ENCODE measurements at places on chromosomes 6 and 20.

- no peak for DNase-seq
Measured at GRCh38 chr6:91654357-91654756, 1067.5 kb upstream of the MAP3K7 start.

- DNase-seq = no peak
Measured at GRCh38 chr20:54324041-54324440, 116.2 kb downstream of the PFDN4 start.

GRCh38 chr6:70059039-70059719 is 192.8 kb downstream of the COL19A1 start:
- DNase-seq = no peak

DNA sequence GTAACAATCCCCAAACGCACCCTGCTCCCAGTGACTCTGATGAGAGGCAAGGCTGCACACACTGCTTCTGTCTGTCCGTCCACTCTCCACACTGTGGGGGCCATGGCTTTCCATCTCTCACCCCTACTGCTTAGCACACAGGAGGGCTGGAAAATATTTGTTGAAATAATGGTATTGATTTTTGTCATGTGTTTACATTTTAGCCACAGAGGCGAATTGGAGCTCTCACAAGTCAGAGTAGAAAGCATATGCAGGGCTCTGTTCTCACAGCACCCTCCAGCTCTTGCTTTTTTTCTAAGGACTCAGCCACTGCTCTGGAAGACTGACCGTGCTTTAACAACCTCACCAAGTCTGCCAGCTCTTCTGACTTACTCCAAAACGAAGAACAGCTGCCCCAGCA is 273.8 kb downstream of the GMDS start:
- no peak for DNase-seq

GRCh38 chr6:13924949-13925881 is at the start of gene RNF182:
TSS of gene RNF182 (plus strand) at chr6:13924952. CDS start at chr6:13977120, 52,168 bp downstream.
- no peak for DNase-seq

- peak; percentile 69 for DNase-seq
Measured at GRCh38 chr20:46349035-46349741, 40.9 kb upstream of the CDH22 start.

GRCh38 chr20:368915-369314 is 11.6 kb upstream of the TRIB3 start:
- DNase-seq = no peak

GRCh38 chr20:49405696-49406095 is 76.8 kb downstream of the KCNB1 start:
- DNase-seq = no peak

GRCh38 chr6:28695715-28696114 is 170.0 kb downstream of the GPX5 start:
- peak; percentile 19 for DNase-seq

GRCh38 chr6:79985128-79985527 is 19.3 kb upstream of the TTK start:
- DNase-seq = no peak

DNA sequence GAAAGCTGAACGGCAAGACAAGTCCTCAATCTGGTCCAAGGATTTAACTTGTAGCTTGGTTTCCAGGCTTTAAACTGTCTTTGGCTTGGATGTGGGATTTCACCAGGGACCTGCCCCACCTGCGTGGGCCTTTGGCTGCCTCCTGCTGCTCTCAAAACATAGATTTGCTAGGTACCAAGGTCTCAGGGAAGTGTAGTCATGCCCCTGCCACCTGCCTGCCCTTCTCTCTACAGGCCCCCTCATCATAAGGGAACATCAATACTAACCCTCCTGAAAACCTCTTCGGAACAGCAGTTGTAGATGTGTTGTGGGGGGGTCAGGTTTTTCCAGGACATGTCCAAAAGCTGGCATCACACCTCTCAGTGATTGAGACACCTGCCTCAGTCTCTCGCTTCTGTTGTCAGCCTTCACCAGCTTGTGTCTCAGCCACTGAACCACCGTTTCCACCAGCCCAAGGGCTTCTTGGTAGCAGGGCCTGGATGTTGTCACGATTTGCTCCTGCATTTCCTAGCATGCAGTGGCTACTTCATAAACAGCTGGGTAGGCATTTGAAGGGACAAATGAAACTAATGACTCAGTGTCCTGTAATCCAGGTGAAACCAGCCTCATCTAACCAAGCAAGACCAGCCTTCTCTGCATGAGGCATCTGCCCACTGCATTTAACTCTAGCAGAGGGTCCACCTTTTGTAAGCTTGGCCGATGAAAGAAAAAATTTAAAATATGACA is 141.6 kb upstream of the THBS2 start:
- no peak for DNase-seq

DNA sequence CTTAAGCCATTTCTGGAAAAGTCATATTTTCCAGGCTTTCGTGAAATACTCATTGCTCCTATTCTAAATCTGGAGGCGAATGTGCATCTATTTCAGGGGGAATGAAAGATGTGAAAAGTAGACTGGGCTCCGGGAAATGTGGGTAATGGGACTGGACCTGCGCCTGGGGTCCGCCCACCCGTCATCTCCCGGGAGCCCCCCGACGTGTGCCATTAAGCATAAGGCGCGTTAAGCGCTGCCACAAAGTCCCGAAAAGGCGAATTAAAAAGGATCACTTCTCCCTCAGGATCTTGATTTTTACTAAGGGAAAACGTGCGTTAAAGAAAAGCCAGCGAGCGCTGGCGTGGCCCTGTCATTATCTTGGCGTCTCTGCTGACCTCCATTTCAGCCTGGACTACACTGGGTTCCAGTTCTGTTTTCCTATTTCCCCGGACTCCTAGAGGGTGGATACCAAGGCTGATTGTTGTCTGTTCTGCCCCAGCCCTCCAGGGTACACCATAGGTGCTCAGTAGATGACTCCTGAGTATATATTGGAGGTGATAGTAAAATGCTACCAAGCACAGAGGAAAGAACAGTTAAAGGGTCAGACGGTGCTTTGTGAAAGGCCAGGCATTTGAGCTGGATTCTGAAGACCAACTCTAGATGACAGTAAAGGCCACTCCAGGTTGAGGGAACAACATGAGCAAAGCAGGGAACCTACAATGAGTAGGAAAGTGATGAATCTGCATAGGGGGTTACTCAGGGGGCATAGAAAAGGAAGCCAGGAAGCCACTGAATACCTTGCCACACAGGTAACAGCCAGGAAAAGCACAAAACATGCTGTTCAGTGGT is 89.2 kb upstream of the ARID1B start:
- peak; percentile 52 for DNase-seq

DNA sequence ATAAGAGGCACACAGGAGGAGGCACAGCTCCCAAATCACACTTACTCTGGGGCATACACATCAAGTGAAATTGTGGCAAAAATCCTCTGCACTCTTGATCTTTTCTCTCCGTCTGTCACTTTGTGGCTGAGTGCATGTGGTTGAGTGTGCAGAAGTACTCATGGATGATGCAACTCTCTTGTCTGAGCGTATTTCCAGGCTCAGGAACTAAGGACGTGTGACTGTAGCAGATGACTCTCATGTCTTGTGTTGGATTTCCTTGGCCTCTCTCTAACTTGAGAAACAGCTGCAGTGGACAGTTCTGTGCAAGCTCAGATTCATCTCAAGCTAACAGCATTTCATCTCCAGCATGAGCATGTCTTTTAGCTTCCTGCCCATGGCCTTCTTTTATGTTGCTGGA is 245.4 kb upstream of the FLRT3 start:
- no peak for DNase-seq

DNA sequence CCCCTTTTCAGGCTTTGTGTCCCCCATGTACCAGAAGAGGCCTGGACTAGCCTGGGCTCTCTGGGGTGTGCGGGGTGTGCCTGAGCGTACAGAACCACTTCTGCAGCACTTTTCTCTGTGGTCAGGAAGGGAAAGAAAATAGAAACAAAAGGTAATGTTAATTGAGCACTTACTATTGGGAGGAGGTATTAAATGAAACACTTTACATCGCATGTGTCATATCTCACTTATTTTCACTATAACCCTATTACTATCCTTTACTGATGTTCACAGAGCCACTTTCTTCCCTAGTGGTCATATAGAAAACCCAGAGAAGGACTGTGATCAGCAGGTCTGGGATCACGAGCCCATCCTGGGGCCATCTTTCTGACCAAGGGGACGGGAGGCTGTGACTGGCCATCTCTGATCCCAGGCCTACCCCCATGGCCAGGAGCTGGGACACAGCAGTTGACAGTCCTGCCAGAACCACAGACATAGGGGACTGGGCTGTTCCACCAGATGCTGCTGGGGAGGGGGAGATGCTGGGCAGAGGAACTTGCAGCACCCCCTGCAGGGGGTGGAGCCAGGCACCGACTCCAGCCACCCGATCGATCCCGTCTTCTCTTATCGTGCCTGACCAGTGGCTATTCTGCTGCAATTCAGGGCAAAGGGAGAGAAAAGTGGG is 107.6 kb downstream of the VEGFA start:
- no peak for DNase-seq

- DNase-seq = no peak
Measured at GRCh38 chr6:139846538-139847456, 472.3 kb upstream of the CITED2 start.

- DNase-seq = no peak
Measured at GRCh38 chr20:47642118-47642517, 140.4 kb downstream of the NCOA3 start.

- no peak for DNase-seq
Measured at GRCh38 chr6:37552267-37552666, 52.6 kb upstream of the CCDC167 start.

GRCh38 chr6:45531999-45532595 is 154.4 kb upstream of the SUPT3H start:
- no peak for DNase-seq

- no peak for DNase-seq
Measured at GRCh38 chr20:62646851-62647520, 4.7 kb downstream of the SLCO4A1 start.

GRCh38 chr20:13788167-13788834 is 3.5 kb downstream of the NDUFAF5 start:
- peak; percentile 82 for DNase-seq

- no peak for DNase-seq
Measured at GRCh38 chr20:2135013-2135412, 33.4 kb downstream of the STK35 start.

DNA sequence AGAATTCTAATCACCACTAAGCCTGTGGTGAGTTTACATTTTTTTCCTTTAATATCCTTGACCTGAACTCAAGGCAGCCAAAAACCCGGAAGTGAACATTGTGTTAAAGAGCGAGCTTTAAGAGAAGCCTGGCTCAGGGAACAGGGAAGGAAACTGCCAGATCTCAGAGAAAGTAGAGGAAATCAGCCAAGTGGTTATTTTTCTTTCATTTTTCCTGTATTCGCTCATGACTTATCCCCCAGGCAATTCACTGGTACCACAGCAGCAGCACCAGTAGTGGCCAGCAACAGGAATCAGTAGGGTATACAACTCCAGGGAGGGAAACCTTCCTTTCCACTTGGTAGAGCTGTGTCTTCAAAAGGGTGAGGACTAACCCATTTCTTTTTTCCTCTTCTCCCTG is 89.6 kb upstream of the HMGCLL1 start:
- no peak for DNase-seq
